Ascending aorta (tissue), 2 donors: ENCODE measurements at places on chromosomes 6 and 20. TPM values are rescaled to one million over a fixed set of nuclear protein-coding genes. Genes with fewer than 3 reads are reported as not detected.

- H3K4me3 ChIP-seq: no peak overlapping the region
- H3K4me1 ChIP-seq: peaks cover 15% of the 10 kb centered on the region
- no peaks in the 10 kb centered on the region for H3K27me3 ChIP-seq
Measured at GRCh38 chr6:46281110-46281509, 110.3 kb upstream of the ENPP5 start.

GRCh38 chr6:27251112-27251605, 3.7 kb downstream of the PRSS16 start:
- no peak overlapping the region for H3K27ac ChIP-seq
- H3K27me3 ChIP-seq: no peaks in the 10 kb centered on the region
- peaks cover 7% of the 10 kb centered on the region for H3K4me1 ChIP-seq
- H3K36me3 ChIP-seq: no peaks in the 10 kb centered on the region
- peak overlapping the region; percentile 53 for H3K4me3 ChIP-seq

DNA sequence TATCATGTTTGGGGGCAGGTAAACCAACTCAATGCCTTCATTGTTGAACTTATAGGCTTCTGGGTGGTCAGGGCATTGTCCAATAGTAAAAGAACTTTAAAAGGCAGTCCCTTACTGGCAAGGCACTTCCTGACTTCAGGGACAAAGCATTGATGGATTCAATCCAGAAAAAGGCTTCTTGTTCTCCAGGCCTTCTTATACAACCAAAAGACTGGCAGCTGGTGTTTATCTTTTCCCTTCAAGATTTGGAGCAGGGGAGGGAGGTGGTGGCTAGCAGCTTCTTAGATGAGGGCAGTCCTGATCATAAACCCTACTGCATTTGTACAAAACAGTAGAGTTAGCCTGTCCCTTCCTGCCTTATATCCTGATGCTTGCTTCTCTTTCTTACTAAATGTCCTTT, 57.5 kb downstream of the NCOA3 start:
- H3K27me3 ChIP-seq: no peaks in the 10 kb centered on the region
- DNase-seq: no peak

Gene DNAH8
- total RNA-seq: not detected
